Stimulated activated CD8-positive, alpha-beta memory T cell treated with anti-CD3 and anti-CD28 coated beads, Interleukin-4, amount 100 ng/mL, for 1 hour (primary cell): ENCODE measurements at places on chromosomes 6 and 20.

- no peak for DNase-seq
Measured at GRCh38 chr6:110095935-110096334, 83.5 kb downstream of the WASF1 start.

GRCh38 chr20:35638751-35639150, 23.1 kb downstream of the SPAG4 start:
- DNase-seq = no peak

DNA sequence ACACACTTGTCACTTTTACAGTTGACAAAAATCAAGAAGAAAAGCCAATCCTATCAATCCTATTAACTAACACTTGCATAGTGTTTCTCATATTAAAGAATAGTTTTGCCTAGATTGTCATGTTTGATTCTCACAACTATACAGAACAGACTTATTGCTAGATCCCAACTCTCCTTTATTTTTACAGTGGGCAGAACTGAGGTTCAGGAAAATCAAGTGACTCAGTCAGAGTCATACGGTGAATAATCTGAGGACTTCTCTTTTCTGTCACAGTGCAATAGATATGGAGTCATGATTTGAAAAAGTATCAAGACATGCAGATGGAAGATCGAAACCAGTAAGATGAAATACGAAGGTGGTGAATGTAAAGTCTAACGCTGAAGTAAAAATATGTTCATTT, 195.1 kb upstream of the CITED2 start:
- no peak for DNase-seq

DNA sequence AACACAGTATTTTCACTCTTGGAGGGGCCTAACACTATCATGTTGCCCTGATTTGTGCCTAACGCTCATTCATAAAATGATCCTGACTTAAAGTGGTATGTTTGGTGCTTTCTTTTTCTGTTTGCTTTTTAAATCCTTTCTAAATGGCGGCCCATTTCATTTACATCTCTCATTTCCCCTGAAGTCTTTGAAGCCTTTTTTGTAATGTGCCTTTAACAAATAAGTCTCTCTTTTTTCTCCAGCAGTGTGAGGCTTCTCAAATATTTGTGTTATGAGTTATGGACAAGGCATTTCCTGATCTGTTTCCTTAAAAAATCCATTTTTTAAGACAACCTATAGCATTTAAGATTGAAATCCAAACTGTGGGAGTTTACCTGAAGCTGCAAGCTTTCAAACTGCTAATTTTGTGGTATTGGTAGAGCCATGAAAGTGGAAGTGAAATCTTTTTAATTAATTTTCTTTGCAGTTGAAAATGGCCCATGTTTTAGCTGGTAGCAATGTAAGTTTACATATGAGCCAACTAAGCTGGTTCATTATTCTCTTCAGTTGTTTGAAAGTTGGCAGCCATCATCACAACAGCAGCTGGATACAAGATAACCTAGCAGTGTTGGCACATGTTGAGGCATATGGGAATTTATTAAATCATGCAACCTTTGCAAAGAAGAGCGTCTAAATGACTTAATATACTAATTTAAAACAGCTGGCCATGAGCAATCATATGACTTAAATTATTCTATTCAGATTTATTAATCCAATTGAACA, 469.7 kb downstream of the CDKAL1 start:
- no peak for DNase-seq

GRCh38 chr6:16171400-16171799, 42.5 kb downstream of the MYLIP start:
- DNase-seq = no peak

DNA sequence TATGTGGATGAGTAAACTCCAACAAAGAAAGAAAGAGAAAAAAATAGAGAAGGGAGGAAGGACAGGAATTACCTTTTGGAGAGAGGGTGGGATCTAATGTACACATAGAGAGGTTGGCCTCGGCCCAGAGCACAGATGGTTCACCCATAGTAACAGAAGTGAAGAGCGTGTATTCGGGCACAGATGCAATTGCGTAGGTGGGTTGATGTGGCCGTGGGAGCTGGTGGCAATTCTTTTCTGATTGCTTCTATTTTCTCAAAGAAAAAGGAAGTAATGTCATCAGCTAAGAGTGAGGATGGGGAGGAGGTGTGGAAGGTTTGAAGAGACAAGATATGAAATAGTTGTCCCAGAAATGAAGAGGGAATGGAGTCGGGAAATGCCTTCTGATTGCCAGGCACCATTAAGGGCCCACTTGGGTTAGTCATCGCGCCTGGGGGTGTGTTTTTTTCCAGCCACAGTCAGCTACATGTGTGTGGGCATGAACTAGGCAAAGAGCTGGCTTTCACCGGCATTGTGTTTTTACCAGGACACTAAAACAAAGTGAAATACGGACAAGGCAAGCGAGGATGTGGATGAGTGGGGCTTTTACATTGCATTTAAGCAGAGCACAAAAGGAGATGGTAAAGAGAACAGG, 158.7 kb downstream of the SYNE1 start:
- no peak for DNase-seq

- no peak for DNase-seq
Measured at GRCh38 chr6:3286641-3287171, 28.0 kb downstream of the PSMG4 start.

- no peak for DNase-seq
Measured at GRCh38 chr6:47405273-47405672, 72.3 kb upstream of the CD2AP start.
